NB4 (cell line): ENCODE measurements at places on chromosomes 11 and 22.

- DNase-seq, result no peak
These were observed 66.1 kb downstream of the TENM4 start for GRCh38 chr11:79374727-79375126.

- DNase-seq, result no peak
These were observed 43.4 kb upstream of the GLYAT start for GRCh38 chr11:58775066-58775708.

DNA sequence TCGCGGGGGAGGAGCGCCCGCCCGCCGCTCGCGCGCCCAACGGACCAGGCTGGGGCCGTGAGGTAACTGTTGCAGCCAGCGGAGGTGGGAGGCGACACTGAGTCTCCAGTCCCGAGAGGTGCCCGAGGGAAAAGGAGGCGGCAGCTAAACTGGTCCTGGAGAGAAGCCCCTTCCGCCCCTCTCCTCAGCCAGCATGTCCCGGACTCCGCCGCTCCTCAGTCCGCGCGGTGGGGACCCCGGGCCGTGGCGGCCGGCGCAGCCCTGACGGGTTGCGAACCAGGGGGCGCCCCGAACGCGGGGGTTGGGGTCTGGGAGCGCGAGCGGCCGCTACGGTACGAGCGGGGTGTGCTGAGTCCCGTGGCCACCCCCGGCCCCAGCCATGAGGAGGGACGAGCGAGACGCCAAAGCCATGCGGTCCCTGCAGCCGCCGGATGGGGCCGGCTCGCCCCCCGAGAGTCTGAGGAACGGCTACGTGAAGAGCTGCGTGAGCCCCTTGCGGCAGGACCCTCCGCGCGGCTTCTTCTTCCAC lies at the start of gene PDE3B:
Gene PDE3B, plus strand, starts transcription at position 108 of the 529 bp plus-strand sequence. Its CDS starts 272 bp downstream, at position 380.
- peak; percentile 93 for DNase-seq

- no peak for DNase-seq
These were observed 56.4 kb downstream of the SGSM3 start for GRCh38 chr22:40426594-40427333.

DNA sequence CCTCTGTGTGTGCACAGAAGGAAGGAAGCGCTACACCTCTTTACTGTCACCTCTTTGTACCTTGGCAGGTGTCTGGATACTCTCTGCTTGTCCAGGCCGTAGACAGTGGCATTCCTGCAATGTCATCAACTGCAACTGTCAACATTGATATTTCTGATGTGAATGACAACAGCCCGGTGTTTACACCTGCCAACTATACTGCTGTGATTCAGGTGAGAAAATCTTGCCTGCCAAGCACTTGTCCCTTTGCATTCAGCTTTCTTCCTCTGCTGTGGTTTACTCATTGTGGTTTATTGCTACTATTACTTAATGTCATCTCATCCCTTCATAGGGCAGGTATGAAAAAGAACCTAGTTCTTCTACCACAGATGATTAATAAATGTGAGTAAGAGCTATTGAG lies 131.9 kb upstream of the MTNR1B start:
- no peak for DNase-seq

DNA sequence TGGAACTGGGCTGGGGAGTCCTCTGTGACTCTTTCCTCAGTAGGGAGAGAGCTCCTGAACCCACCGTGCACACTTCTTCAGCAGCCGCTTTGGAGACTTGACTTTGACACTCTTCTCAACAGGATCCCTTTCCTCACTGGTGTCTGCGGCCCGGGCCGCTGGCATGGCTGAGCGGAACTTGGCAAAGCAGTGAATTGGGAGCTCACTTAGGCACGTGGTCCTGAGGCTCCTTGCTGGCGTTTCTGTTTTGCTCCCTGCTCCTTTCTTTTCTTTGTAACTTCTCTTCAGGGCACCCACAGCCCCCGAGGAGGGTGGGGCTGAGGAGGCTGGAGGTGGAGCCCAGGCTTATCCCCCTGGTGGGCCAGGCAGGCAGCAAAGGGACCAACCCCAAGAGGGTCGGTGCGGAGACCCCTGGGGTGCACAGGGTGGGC lies 8.4 kb upstream of the KCNQ1OT1 start:
- no peak for DNase-seq

- DNase-seq, result no peak
These were observed 24.3 kb downstream of the TTC12 start for GRCh38 chr11:113338730-113339129.

DNA sequence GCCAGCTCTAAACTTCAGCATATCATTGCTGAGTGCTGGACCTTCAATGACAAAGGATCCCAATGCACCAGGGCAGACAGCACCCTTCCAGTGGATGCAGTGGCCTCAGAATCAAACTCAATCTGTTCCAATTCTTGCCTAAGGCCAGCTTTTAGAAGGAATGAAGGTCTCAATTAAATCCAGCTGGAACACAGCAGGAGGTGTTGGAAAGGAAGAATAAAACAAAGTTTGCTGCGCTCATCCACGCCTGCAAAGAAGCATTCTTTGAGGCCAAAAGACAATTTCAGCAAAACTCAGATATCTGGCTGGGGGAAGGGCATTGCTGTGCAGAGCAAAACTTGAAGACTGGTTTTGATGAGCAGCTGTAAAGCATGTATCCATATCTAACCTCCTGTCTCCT lies 120.7 kb downstream of the CCDC81 start:
- no peak for DNase-seq

DNA sequence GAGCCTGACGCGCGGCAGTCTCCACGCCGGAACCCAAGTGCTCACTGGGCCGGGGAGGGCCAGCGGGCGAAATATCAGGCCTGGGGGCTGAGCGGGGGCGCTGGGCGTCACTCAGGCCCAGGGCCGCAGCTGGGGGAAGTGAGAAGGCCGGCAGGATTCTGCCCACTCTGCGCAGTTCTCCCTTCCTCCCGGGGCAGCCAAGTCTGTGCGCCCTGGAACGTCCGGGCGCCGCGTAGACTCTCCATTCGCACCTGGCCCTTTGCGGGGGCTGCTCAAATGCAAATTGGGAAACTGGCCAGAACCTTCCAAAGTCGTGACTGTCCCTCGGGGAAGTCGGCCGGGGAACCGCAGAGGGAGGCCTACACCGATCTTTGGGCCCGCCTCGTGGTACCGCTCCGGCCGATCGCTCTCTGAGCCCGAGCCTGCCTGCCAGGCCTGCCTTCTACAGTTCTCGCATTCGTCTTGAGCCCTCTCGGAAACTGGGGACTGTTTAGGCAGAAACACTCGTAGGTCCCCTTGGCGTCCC lies 2.2 kb upstream of the SLC6A5 start:
- DNase-seq, result no peak

- DNase-seq, result no peak
These were observed 60.2 kb downstream of the CSNK2A3 start for GRCh38 chr11:11292839-11293238.

DNA sequence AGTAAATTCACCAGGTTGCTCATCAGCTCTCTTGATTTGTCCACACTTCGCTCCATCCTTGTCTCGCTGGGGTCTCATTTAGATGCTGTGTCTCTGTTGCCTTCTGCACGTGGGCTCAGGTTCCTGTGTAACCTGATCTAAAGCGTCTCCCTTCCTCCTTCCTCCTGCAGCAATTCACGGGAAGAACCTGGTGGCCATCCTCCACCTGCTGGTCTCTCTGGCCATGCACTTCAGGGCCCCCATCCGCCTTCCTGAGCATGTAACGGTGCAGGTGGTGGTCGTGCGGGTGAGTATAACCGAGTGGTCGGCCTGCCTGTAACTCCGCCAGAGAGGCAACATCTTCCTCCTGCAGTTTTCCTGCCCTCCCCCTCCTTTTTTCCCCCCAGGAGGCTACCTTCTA lies 48.0 kb upstream of the PARVG start:
- DNase-seq, result no peak

DNA sequence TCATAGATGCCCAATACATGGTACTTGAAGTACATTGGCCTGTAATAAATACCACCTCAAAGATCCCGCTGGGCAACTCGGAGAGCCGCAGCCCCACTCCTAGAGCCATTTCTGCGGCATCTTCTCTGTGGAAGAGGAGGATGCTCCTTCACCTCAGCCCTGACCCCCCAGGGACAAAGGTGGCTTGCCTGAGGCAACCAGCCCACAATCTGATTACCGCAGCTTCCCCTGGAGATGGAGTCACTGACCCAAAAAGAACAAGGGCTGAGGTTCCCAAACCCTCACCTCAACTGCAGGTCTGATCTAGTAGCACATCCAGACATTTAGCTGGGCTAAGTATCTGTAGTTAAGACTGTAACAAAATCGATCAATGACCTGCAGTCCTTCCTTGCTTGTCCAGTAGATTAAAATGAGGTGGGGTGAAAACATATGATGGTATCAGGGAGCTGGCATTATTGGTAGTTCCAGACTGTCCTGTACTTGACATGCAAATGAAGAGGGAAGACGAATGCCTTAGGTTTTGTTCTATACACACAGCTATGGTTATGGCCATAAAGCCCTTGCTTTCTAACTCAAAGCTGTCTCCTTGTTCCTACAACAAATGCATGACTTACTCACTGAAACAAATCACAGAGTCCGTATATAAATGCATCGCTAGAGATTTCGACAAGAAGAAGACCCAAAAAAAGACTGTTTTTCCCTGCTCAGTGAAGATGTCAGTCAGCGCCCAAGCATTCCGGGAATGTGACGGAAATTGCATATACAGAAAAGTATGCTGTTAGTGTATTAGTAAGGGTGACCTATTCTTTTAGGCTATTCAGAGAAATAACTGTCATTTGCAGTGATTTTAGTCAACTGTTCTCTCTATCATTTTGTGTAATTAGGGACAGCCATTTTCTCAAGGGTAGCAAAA lies 33.7 kb downstream of the C11orf71 start:
- no peak for DNase-seq

GRCh38 chr11:72599325-72600117 lies 74.7 kb downstream of the PDE2A start:
- no peak for DNase-seq

- peak; percentile 30 for DNase-seq
These were observed 7.0 kb upstream of the DDX17 start for GRCh38 chr22:38513063-38513462.

GRCh38 chr11:76234021-76234415 lies 27.7 kb upstream of the WNT11 start:
- peak; percentile 98 for DNase-seq

GRCh38 chr11:17760102-17761029 lies 25.8 kb downstream of the KCNC1 start:
- peak; percentile 64 for DNase-seq

GRCh38 chr11:77409046-77409445 lies 64.8 kb downstream of the PAK1 start:
- DNase-seq, result no peak

DNA sequence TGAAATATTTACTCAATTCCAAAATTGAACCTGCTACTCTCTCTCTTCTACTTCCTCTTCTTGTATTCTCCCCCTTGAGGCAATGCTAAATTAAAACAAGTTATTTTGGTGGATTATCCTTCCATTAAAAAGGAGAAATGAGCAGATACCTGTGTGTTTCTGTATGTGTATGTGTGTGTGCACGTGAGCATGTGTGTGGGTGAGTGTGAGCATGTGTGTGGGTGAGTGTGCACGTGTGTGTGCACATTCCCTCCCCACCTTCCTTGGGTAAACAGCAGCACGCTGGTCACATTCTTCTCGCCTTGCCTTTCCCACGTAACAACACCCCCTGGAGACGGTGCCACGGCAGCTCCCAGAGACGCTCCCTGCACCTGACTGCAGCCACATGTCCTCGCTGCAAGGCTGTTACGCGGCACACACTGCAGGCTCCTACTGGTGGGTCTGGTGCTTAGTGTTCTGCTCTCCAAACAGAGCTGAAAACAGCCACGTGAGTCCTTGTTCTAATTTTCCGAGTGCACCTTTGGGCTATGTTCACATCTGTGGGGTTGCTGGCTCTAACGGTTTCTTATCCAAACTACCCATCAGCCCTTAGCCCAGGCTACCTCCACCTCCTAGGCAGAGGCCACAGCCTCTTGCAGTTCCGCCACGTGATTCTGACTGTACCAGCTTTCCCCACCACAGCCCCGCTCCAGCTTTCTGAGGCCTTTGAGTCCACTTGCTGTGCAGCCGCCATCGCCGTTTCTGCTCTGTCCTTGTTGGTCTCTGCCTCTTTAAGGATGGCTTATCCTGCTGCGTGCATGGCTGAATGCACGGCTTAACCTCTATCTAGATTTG lies 123.4 kb downstream of the CTTN start:
- DNase-seq, result no peak

DNA sequence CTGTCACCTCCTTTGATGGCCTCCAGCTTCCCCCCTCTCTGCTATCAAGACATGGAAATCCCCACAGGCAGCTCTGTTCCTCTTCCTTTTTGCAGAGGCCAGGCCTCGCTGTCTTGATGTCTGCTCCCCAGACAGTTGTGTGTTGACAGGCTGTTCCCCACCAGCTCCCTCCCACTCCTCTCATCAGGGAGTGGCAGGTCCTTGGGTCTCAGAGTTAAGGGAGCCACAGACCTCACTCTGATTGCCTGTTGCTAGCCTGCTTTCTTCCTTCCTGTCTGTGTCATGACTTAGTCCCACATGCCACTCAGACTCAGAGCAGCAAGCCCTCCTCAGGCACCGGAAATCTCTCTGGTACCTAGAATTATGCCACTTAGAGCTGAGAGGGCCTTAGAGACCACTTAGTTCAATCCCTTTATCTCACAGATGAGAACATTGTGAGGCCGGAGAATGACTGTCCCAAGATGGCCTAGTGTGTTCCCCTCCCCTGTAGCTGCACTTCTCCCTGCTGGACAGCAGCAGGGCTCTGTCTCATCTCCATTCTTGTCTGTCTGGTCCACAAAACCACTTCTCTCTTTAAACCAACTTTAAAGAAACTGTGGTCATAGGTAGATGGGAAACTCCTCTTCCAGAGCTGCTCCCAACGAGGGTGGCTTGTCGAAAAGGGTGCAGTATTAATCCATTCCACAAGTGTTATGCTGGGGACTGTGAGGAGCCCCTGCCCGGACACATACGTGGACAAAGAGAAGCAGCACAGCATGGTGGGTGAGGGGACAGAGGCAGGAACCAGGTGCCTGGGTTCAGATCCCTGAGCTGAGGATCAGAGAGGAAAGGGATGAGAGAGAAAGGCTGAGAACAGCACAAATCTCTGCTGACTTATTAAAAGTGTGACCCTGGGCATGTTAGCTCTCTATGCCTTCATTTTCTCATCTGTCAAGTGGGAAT lies 4.2 kb downstream of the AMPD3 start:
- peak; percentile 97 for DNase-seq

GRCh38 chr22:41215409-41215808 lies 10.3 kb downstream of the L3MBTL2 start:
- no peak for DNase-seq

- DNase-seq, result no peak
These were observed 4.9 kb downstream of the SYN3 start for GRCh38 chr22:33053323-33053722.

DNA sequence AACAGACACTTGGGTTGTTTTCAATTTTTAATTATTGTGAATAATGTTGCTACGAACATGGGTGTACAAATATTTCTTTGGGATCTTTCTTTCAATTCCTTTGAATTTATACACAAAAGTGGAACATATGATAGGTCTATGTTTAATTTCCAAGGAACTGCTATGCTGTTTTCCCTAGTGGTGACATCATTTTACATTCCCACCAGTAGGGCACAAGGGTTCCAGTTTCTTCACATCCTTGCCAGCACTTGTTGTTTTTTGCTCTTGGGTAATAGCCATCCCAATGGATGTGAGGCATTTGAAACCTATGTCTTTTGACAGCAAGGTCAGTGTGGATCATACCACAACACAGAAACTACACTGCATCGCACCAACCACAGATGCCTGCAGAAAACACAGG lies 41.8 kb upstream of the SCN3B start:
- DNase-seq, result no peak
